M059J (cell line): ENCODE measurements at places on chromosomes 2 and 18. TPM values are rescaled to one million over a fixed set of nuclear protein-coding genes. Genes with fewer than 3 reads are reported as not detected.

DNA sequence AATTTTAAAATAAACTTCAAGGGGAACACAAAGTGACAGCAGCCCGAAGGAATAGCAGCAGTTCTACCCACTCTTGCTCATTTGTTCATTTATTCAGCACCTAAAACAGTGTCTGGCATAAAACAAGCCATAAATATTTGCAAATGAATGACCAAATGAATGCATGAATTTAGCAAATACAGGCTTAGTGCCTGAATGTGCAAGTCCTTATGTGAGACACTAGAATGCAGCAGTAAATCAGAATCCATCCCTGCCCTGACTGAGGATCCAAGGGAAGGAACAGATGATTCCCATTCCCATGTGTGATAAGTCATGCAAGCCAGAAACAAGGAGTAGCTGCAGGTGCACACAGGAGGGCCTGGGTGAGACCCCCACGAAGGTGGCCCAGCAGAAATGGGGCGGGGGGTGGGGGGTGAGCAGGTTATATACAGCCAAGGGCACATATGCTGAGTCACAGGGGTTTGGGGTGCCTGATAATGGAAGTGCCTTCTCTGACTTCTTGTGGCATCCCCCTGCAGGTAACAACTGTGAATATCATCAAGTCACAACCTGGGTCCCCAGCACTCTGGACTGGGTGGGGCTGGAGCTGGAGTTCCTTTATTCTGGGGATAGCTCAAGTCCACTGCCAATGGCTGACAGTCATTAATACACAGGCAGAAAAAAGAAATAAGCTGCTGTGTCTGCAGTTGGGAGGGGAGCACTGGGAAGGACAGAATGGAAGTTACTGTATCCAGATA, 311.9 kb downstream of the TXNL1 start:
- no peak for DNase-seq

- DNase-seq, result peak; percentile 54
Measured at GRCh38 chr2:228556717-228557116, 375.2 kb upstream of the SPHKAP start.

DNA sequence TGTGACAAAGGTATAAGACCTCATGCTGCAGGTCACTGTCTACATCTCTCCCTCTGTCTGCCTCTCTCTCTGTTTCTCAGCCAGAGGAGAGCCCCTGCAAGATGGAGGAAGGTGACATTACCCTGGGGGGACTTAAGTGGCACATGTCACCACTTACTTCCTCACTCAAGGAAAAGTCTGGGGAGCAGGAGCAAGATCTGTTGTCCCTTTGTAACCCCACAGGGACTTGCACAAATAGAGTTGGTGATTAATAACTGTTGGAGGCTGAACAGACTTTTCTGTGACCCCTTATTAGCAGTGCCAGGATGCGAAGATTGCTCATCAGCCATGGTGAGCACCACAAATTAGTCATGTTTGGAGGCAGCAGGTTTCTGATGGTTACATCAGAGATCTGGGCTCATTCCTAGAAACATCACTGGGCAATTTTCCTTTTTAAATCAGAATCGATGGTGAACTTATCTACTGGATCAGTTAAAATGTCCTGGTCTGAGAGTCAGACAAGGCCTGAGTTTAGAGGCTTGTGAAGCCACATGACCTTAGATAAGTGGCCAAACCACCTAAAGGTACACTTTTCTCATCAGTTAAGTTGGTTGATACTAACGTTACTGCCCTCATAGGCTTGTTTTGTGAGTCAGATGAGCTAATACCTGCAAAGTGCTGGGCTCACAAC, 81.2 kb upstream of the LTBP1 start:
- peak; percentile 94 for DNase-seq

DNA sequence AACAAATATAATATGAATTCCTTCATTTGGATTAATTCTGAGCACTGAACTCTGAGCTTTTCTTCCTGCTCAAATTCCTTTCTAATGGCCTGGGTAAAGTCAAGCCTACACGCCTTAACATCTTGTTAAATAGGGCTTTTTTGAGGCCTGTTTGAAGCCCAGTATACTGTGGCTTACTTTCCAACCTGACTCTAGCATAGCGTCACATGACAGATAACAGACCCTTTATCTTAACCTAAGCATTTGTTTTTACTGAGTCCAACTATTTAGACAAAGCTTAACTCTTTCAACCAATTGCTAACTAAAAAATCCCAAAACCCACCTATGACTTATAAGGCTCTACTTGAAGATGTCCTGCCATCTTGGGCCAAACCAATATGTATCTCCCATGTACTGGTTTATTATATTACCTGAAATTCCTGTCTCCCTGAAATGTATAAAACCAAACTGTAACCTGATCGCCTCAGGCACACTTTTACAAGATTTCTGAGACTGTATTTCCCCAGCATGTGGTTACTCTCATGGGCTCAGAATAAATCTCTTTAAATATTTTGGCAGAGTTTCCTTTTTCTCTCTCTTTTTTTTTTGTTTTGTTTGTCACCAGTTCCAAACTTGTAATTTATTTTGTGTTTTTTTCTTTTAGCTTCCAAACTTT, 271.1 kb upstream of the VWC2L start:
- DNase-seq, result peak; percentile 76

DNA sequence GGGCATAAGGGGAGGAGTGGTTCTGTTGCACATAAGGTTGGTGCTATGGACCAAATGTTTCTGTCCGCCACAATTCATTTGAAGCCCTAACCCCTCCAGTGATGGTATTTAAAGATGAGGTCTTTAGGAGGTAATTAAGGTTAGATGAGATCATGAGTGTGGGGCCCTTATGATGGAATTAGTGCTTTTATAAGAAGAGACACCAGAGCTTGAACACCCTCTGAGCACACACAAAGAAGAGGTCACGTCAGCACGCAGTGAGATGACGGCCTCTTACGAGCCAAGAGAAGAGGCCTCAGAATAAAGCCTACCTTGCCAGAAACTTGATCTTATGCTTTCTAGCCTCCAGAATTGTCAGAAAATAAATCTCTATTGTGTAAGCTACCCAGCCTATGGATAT, 386.4 kb upstream of the CYRIA start:
- DNase-seq, result no peak

DNA sequence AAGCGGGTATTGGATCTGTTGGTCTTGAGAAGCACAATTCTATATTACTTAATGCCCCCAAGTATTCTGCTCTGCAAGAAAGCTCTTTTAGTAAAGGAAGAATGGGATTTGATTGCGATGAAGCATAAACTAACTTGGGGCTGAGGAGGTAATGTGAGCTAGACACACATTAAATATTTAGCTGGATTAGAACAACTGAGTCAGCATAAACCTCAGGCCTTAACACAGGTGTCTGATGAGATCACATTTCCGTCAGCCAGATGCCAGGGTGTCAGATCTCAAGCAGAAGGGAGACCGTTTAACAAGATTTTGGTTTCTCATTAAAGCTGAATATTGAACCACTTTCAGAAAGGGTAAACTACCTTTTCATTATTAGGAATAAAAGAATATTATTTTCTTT, 94.5 kb downstream of the GYPC start:
- no peak for DNase-seq

- peak; percentile 40 for DNase-seq
Measured at GRCh38 chr2:172586245-172586891, 30.5 kb downstream of the PDK1 start.

DNA sequence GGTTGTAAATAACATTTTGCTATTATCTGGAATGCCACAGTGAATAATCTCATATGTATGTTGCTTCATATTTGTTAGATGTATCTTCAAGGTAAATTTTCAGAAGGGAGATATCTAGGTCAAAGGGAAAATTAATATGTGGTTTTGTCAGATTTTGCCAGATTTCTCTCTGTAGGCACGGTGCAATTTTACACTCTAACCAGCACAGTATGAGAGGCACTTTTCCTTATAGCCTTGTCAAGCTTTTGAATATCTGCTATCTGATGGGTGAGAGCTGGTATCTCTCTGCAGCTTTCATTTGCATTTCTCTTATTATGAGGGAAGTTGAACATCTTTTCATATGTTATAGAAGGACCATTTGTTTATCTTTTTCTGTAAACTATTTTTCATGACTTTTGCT, 175.7 kb upstream of the PGAP1 start:
- DNase-seq, result no peak

- no peak for DNase-seq
Measured at GRCh38 chr2:132790207-132790785, 120.3 kb upstream of the LYPD1 start.

DNA sequence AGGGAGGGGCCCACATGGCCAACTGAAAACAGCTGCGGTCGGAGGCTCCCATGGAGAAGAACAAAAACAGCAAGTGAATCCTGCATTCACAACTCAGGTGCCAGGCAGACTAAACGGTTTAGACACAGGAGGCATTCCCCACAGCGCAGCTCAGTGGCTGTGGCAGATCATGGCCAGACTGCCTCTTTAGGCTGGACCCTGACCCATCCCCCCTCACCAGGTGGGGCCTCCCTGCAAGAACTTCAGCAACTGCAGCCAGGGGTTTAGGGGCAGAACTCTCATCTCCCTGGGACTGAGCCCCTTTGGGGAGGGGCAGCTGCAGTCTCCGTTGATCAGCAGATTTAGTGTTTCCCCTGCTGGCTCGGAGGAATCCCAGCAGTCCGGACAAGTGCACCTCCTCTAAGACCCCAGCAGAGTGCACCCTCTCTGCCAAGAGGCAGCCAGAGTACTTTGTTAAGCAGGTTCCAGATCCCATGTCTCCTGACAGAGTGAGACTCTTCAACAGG, 346.7 kb downstream of the SS18 start:
- DNase-seq, result no peak

DNA sequence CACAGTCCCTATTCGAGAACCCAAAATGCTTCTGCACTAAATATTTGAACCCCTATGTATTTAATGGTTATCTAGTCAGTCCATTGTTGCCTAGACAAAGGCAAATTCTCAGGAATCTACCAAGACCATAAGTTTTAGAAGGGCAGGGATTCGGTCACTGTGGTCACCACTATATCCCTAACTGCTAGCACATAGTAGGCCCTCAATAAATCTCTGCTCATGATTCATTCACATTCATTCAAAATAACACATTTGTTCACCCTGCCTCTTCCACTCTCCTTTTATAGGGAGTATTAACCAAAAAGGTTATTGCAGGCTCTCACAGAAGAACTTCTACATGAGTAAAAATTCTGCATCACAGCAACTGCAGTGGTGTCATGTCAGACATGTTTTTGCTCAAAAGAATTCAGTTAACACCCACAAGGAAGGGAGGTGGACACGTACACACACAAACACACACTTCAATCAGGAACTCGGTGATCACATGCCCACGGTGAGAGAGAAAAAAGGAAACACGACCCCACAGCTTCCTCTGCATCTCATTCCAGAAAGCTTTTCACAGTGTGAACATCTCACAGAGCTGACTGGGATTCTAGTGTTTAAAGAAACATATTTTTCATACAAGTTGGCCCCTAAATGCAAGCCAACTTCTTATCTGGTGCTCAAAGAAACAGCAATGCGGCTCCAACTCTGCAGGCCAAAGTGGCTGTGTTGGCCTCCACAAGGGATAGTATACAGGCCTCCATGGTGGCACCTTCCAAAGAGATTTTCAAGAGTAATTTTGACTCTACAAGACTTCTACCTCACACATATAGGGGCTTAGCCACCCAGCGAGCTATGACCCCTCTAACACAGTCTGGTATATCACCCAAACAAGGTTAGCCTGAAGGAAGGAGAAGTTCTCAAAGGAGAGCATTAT, 98.0 kb downstream of the ANKRD44 start:
- no peak for DNase-seq

GRCh38 chr2:155384555-155385123, 686.1 kb downstream of the KCNJ3 start:
- no peak for DNase-seq

- peak; percentile 55 for DNase-seq
Measured at GRCh38 chr2:143513081-143513480, 383.9 kb downstream of the ARHGAP15 start.

GRCh38 chr18:74480149-74480651, 16.0 kb upstream of the CNDP2 start:
- no peak for DNase-seq

DNA sequence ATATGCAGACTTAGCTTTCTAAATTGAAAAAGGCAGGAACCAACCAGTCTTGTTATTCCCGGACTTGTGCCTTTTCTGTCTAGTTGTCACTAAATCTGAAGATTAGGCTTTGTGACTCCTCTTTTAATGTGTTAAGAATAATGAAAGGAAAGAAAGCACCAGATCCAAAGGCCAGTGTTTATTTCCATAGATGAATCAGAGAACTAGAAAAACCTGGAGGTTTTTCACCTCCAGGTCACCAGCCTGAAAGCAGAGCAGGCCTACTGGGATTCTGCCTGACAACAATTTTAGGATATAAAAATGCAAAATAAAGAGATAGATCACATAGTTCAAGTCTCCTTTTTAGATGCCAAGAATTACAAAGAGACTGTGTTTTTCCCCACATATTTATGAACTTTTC, 160.4 kb downstream of the GULP1 start:
- DNase-seq, result no peak

GRCh38 chr2:238589591-238590460, 163.1 kb downstream of the ASB1 start:
- DNase-seq, result no peak

DNA sequence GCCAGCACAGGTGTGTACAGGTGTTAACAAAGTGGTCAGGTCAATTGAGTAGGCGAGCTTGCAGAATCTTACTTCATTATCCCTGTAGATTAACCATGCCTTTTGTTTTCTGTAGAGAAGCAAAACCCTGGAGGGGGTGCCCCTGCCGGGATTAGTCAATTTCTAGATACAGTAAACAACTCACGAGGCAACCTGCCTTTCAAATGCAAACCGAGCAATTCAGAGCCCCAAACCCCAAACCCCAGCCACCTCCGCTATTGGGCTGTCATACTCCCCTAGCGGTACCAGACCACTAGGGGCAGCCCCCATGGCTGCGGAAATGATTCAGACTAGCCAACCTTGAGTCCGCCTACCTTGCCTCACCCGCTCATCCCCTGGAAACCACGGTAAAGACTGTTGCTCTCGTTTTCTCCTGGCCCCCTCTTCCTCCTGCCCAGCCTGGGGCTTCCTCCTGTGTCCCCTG, 61.4 kb upstream of the KIF5C start:
- DNase-seq, result peak; percentile 16

GRCh38 chr2:236351966-236352525, 87.8 kb upstream of the ASB18 start:
- no peak for DNase-seq

- DNase-seq, result no peak
Measured at GRCh38 chr2:118755384-118755783, 92.1 kb downstream of the EN1 start.

- no peak for DNase-seq
Measured at GRCh38 chr2:96176661-96177060, 31.4 kb upstream of the DUSP2 start.

GRCh38 chr2:61090386-61090921, 24.8 kb downstream of the SANBR start:
- no peak for DNase-seq

Gene SCN1A
- total RNA-seq, result not detected in 2 replicates

Gene MC5R
- not detected in 2 replicates for total RNA-seq

Gene KCNJ3
- total RNA-seq, result not detected in 2 replicates

Gene DTNA
- total RNA-seq, result 3.0 and 5.2 TPM in 2 replicates

Gene ZSWIM2
- total RNA-seq, result not detected in 2 replicates

Gene WDFY1
- total RNA-seq, result 31.4 and 46.6 TPM in 2 replicates

Gene SKOR2
- total RNA-seq, result not detected in 2 replicates

Gene IL18R1
- not detected in 2 replicates for total RNA-seq

Gene RAB27B
- total RNA-seq, result 13.8 and 15.7 TPM in 2 replicates

Gene CFAP221
- 0.12 TPM in 1 of 2 replicates, not detected in the other for total RNA-seq

Gene KIF1A
- not detected in 2 replicates for total RNA-seq
